ENCODE measurements at places on chromosomes 11 and 22.

DNA sequence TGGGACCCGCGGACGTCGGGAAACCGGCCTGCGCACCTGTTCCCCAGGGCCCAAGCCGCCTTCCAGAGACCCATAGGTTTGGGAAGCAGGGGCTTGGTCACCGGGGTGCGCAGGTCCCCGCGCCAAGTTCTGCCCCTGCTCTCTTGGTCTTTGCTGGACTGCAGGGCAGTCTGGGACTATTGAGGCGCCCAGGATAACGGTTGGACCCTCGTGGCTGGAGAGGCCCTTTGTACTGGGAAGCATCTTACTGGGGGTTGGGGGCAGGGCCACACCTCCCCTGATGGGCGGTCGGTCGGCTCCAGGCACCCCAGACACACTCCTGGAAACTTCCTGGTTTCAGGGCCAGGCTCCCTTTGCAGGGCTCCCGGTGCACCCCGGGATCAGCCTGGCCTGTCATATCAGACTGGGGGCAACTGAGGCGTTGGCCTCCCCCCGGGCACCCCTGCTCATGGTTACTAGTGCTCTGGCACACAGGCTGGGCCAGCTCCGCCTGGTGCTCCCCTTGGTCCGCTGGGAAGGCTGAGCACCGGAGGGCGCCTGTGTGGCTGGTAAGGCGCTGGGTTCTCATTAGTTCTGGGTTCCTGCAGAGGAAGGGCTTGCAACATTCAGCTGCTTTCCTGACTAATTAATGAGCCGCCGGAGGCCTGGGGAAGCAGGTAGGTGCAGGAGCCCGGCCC, 1250.5 kb downstream of the BRD1 start:
- DNase-seq: no peak

DNA sequence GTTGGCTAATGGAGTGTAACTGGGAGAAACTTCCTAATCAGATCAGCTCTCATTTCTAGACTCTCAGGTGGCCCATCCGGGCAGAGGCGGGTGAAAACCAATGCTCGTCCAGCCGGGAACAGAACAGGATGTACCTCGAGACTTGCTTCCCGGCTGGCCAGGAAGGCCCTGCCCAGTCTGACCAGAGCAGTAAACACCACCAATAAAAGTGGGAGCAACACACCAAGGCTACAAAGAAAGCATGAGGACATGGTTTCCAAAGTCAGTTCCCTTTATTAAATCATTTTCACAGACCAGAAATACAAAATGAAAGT, 940 bp upstream of the TNKS1BP1 start:
- no peak for DNase-seq

- DNase-seq: no peak
Measured at GRCh38 chr11:86287468-86287796, 14.6 kb upstream of the HIKESHI start.

DNA sequence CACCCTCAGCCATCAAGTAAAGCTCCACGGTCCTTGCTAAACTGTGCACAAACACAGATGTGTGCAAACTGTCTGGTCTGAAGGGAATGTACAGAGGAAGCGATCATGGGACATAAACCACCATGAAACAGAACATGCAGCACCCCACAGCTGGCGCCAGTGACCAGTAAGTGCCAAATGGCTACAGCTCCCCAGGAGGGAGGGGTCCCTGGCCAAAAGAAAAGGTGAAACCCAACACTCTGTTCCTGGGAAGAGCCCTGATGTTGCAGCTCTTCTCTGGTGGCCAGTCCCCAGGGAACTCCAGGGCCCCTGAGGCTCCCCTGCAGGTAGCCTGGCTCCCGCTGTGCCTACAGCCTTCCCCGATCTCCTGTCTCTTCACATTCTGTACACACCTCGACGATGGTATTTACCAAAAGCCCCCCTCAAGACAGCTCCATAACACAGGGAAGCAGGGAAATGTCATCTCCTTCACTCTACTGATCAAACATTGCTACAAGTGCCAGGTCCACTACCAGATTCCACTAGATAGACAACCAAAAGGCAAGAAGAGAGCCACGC, 2.9 kb downstream of the DGCR6L start:
- no peak for DNase-seq

- DNase-seq: no peak
Measured at GRCh38 chr11:134055029-134055428, 13.8 kb upstream of the JAM3 start.

- no peak for DNase-seq
Measured at GRCh38 chr22:17387356-17387755, 18.1 kb downstream of the CECR2 start.

DNA sequence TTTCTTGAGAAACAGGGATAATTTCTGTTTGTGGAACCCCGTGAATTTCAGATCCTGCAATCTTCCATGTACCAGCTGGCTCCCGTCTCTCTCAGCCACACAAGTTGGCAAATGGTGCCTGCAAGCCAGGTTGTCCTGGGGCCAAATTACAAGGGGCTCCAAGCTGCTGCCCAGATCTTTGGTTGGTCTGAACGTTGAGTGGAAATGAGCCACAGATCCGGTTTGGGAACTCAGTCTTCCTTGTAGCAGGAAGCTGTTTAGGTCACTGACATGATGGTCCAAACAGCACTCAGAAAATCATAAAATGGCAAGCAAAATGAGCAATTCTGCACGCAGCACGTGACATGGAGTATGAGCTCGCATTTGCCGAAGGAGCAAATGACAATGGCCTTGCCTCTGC, 1496.4 kb downstream of the TBC1D22A start:
- DNase-seq: no peak

DNA sequence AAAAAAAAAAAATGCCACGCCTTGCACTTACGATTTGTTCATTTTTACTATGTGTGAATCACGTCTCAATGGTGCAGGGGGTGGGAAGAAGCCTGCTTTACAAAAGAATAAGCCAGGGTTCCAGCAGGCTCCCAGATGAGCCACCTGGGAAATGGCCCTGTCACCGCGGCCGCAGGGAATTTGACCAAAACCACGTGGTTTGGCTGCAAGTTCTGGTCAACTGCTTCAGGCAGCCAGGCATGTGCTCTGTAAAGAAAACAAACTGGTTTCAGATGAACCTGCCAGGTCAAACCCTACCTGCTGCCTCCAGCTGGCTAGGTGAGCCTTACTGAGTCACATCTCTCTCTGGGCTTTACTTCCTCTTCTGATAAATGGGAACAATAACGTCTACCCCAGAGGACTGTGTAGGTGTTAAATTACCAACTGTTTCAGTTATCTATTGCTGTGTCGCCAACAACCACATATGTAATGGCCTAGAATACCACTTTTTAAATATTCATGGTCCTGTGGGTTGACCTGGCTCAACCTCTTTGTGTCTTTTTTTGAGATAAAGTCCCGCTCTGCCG, 30.5 kb upstream of the GCAT start:
- no peak for DNase-seq

DNA sequence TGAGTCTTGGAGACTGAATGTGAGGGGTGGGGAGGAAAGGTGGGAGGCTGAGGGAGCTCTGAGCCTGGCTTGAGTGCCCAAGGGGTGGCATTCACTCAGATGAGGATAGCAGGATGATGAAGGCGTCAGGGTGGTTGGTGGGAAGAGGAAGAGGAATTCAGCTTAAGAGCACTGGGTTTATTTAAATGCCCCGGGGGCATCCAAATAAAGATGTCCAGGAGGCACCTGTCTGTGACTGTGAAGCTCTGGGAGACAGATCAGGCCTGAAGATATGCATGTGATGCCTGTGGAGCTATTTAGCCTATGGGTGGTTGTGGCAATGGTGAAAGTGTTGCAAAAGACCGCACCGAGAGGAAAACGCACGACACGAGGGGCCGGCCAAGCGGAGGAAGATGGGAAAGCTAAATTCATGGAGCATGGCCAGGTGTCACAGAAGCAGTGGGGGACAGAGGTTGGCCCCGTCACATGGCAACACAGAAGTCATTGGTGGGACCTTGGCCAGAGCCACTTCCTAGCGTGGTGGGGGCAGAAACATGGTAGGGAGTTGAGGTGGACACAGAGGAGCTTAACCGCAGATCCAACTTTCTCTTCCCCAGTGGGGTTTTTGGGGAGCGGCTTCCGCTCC, 15.5 kb downstream of the SLC37A2 start:
- no peak for DNase-seq

DNA sequence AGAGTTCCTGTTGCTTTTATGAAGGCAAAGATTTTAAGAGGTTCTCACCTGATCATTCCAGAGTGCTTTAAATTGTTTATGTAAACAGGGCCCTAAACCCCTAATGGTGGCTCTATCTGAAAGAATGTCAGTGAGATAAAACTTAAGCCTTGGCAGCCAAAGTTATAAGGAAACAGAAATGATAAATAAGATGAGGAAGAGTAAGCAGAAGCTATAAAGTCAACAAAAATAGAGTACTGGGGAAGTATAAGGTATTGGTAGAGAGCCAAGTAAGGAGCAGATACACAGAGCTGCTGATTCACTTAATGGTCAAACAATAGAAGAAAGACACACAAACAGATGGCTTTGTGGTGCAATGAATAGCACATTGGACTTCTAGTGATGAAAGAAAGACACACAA, 37.9 kb downstream of the TMPRSS5 start:
- DNase-seq: no peak

DNA sequence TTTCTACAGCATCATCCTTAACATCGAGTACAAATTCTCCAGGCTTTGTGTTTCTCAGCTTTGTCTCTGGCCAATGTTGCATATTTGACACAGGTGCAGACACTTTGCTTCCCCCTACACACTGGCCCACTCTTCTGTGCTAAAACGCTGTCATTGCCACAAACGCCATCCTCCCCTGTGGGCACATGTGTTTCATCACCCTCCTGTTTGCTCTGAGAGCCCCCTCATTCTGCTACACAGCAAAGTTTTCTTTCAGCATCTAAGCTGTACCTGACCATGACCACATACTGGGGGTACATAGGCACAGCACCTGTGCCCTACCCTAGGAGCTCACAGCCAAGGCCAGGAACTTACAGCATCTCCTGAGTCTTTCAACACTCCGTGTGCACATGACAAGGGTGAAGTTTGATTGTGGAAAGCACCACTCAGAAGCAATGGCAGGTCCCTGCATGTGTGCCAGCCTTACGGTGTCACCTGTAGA, 7.9 kb upstream of the IGLL5 start:
- no peak for DNase-seq

GRCh38 chr11:116994195-116994594, 104.0 kb downstream of the SIK3 start:
- no peak for DNase-seq

- no peak for DNase-seq
Measured at GRCh38 chr11:46390331-46391171, 1.0 kb downstream of the CHRM4 start.

- DNase-seq: no peak
Measured at GRCh38 chr11:123362941-123363340, 67.1 kb upstream of the GRAMD1B start.

DNA sequence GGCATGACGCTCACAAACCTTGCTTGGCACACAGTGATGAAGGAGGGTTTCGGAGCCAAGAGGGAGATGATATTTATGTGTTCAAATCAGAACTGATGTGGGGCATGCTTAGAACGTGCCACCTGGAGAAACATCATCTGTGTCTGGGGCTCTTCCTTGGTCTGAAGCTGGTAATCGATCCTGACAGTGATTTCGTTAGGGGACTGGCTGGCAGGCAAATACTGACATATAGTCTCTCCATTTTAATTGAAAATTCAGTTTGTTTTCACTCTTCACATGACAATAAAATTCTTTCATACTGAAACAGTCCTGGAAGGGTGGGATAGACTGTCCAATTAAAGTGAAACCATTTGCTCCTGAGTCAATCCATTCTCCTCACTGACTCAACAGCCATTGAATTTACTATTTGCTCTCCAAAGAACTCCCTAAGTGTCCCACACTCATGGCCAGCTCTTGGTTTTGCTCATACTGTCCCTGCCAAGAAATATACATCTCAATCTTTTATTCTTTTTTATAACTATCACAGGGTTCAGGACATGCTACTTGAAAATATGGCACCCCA, 134.8 kb downstream of the TRPC6 start:
- DNase-seq: no peak

DNA sequence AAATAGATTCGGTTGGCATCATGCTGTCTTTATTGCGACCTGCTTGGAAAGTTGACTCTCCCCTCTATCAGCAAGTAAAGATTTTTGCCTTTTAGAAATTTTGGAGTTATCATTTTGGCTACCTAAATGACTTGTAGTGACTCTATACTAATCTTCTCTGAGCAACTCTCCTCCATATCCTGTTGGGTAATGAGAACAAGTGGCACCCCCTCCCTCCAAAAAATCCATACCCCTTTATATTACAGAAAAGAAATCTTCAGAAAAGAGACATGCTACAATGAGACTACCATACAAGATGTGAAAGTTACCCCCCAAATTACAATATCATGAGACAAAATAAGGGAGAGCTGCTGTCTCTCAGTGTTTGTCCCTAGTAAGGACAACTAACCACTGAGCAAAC, 1.2 kb downstream of the JAML start:
- no peak for DNase-seq

DNA sequence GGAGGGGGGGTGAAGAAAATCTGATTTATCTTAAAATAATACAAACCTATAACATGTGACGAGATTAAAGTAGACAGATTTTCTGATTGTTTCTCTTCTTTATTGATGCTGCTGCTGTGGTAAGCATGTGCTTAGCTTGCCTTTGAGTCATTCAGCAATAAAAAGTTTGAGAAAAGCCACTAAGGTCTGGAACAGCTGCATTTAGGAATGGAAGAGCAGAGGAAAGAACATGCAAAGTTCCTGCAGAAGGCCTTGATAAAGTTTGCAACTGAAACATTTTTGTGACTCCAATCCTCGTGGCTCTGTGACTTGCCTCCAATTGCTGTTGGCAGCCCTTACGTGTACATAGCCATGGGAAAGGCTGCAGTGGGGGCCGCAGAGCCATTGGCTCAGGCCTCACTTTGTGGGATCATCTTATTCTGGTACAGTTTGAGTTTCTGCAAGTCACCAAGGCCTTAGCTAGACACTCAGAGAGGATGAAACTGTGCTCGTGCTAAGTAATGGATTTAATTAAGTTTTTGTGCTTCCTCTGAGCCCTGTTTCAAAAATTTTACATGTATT, 370.2 kb downstream of the AASDHPPT start:
- no peak for DNase-seq

DNA sequence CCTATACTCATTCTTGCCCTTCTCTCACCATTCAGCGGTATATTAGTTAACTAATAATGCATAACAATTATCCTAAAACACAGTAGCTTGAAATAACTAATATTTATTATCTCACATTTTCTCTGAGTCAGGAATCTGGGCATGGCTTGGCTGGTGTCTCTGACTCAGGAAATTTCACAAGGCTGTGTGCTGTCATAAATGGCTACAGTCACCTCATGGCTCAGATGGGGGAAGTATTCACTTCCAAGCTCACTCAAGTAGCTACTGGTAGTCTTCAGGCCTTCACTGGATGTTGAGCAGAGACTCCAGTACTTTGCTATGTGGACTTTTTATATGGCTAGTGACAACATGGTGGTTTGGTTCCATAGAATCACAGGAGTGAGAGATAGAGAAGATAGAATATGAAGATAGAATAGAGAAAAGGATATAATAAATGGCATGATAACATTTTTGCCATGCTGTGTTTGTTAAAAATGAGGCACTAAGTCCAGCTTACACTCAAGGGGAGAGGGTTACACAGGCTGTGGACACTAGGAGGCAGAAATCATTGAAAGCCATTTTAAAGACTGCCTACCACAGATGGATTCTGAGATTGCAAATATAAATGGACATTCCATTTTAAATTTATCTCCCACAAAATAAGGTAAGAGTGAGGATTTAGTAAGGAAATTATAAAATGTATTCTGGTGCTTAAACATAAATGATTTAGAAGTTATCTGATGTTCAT, 997.8 kb upstream of the CHORDC1 start:
- DNase-seq: no peak

GRCh38 chr22:17769013-17769715, 5.1 kb downstream of the BID start:
- DNase-seq: no peak

All from activated CD4-positive, alpha-beta T cell treated with anti-CD3 and anti-CD28 coated beads for 4 hours (primary cell).